Foreskin fibroblast (primary cell): ENCODE measurements at places on chromosomes 16 and 17.

DNA sequence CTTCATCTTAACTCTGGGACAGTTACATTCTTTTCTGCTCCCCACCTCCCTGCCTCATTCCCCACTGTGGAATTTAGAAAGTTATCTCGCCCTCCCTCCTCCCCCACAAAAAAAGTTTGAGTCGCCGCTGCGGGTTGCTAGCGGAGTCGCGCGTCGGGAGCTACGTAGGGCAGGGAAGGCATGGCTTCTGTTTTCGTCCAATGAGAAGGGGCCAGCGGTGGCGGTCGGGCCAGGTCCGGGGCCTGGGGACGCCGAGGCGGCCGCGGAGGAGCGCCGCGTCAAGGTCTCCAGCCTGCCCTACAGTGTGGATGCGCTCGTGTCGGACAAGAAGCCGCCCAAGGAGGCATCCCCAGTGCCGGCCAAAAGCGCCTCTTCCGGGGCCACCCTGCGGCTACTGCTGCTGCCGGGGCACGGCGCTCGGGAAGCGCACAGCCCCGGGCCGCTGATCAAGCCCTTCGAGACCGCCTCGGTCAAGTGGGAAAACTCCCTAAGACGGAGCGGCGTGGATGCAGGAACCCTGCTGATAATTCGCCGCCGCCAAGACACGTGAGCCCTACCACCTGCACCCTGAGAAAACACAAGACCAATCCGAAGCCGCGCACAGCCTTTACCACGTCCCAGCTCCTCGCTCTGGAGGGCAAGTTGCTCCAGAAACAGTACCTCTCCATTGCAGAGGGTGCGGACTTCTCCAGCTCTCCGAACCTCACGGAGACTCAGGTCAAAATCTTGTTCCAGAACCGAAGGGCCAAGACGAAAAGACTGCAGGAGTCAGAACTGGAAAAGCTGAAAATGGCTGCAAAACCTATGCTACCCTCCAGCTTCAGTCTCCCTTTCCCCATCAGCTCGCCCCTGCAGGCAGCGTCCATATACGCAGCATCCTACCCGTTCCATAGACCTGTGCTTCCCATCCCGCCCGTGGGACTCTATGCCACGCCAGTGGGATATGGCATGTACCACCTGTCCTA lies 8.9 kb downstream of the OR4D1 start:
- DNase-seq = no peak

DNA sequence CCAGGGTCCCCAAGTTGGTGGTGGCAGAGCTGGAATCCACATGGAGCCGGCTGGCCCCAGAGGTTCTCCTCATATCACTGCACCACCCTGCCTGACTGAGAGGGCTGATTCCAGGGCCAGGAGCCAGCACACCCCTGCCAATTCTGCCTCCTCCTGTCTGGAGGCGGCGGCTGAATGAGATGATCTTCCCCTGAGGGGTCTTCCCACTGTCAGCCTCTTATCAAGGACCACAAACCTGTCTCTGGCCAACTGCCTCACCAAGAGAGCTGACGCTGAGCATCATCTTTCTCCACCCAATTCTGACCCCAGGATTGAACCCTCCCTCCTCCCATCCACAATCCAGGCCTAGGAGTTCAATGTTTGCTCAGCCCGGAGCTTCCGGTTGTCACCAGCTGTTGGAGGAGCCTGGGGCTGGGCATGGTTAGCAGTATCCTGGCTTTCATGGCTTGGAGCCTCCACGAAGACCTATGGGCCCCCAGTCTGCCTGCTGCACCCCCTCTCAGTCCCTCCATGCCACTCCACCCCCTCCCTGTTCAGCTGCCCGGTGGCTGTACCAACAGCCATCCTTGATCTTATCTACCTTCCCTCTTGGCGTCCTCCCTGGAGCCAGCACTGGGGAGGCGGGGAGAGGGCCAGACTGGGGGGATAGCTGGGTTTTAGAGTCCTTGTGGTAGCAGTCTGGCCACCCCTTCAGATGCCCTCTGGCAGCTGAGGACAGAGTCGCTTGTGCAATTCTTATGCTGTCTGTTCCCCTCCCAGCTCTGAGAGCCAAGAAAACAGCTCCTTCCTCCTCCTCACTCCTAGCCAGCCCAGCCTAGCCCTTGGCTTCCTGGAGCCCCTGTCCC lies 25.6 kb downstream of the ABCC3 start:
- peak; percentile 39 for DNase-seq

- DNase-seq = no peak
These were observed 2.9 kb downstream of the NFAT5 start for GRCh38 chr16:69568676-69569075.

DNA sequence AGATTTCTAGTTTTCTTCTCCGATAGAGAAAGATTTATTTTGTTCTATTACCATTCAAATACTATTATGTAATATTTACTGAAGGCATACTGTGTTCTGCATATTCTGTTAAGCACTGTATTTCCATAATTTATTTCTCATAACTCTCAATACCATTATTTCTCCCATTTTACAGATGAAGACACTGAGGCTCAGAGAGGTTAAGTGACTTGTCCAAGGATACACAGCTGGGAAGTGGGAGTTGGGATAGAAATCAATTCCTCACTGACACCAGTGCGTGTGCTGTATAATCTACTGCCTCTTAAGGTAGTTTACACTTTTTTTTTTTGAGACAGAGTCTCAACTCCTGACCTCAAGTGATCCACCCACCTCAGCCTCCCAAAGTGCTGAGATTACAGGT lies 7.4 kb downstream of the NLRC3 start:
- DNase-seq = no peak

DNA sequence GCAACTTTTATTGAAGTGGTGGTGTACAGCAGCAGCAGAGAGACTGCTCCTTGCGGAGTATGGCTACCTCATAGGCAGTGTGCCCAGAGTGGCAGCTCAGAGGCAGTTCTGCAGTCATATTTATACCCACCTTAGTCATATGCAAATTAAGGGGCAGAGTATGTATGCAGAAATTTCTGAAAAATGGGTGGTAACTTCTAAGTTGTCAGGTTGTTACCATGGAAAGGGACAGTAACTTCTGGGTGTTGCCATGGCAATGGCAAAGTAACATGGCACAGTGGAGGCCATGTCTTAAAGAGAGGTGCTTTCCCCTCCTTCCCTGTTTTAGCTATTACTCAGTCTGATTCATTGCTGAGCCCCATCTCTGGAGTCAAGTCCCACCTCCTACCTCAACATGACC lies 53.4 kb downstream of the MEOX1 start:
- DNase-seq = no peak

GRCh38 chr17:5976251-5976650 lies 93.9 kb upstream of the WSCD1 start:
- no peak for DNase-seq

GRCh38 chr16:57562066-57562465 lies 19.6 kb downstream of the ADGRG5 start:
- DNase-seq = no peak

DNA sequence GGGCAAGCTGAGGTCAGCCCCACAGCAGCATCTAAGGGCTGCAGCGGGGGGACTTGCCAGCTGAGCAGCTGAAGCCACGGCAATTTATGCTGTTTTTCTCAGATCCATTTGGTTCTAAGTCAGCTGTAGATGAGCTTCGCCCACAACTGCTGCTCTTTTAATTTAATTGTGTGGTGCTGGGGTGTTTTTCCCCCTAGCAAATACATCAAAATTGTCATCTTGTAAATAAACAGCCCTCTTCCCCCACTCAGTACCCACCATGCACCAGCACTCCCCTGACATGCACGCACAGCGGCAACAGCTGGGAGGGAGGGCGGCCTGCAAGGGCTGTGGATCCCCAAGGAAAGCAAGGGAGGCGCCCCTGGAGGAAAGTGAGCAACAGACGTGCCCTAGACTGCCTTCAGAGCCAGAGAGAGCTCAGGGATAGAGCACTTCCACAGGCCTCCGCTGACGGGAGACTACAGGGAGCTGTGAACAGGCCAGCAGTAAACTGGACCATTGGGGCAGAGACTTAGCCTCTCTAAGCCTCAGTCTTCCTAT lies 149.5 kb downstream of the TMEM132E start:
- no peak for DNase-seq
